HEK293T (cell line): ENCODE measurements at places on chromosomes 7 and 10.

GRCh38 chr7:39553436-39553835 is 12.8 kb upstream of the YAE1 start:
- no peak for DNase-seq

DNA sequence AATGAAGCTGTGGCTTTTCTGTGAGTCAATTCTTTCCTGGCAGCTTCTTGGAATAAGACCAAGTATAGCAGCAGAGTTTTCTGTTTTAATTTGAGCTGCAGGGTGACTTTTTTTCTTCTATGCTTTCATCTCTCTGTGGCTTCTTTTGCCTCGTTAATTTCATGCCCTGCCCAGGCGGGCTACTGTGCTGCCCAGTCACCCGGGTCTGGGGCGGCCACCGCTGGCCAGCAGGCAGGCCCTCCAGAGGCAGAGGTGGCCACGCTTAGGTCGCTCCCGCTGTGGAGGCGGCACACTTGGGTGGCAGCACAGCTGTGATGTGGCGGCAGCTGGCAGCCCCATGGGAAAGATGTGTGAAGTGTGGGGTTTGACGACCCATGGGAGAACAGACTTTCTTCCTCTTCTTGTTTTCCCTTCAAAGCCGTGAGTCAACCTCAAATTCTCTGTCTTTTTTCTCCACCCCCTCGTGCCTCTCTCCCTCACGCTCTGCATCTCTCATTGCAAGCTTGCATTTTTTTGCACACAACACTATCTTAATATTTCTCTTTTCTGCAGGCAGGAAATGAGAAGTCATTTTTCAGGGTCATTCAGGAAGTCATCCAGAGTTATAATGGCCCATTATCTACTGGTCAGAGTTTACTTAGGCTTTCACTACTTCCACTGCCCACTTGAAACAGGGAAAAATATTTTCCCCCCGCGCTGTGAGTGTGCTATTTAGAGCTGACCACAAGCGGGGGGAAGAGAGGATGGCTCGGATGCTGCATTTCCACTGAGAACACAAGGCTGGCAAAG is 67.8 kb downstream of the EGFR start:
- no peak for DNase-seq

- DNase-seq, result no peak
Observed at GRCh38 chr10:6600224-6600987, 20.3 kb upstream of the PRKCQ start.

DNA sequence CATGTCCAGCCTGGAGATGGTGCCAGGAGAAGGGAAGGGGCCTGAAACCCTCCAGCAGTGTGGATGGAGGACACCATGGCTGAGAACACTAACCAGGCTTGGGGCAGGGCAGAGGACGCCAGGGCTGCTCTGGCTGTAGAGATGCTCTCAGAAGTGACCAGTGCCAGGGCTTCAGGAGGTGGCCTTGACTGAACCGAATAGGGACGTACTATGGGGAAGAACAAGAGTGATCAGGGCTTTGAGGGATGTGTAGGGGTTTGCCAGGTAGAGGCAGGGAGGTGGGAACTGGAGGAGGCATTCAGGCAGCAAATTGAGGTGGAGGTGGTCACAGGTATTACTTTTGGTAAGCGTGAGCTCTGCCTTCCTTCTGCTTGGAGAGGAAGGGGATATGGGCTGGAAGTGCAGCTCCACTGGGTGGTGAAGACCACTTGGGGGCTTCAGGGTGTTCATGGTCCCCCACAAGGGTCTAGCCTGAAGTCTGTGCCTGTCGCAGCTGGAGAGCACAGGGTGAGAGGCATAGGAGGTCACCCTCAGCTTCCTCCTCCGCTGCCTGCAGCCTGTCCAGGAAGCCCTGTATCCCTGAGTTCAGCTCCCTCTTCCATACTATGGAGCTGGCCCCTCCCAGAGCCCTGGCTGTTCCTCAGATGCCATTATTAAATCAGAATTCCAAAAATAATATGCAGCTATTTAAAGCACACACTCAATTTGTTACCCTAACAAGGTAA is 27.8 kb downstream of the ADCY1 start:
- no peak for DNase-seq

GRCh38 chr7:153576096-153576495 is 476.1 kb upstream of the DPP6 start:
- DNase-seq, result no peak

DNA sequence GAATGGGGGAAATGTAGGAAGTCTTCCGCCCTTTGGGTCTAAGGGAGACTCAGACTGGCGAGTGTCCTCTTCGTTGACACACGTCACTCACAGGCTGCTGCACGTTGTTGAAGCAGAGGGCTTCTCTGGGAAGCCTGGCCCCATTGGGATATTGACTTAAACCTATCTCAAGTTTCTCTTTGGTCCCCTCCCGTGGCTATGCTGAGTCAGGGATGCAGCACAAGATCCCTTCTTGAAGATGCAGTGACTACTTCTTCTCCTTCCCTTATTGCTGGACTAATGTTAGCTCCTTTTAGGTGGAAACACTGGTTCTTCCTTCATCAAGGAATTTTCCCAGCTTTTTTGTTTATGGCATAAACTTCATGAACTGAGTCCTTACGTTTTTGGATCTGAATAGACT is 89.8 kb upstream of the CCDC71L start:
- no peak for DNase-seq

GRCh38 chr10:100628061-100628460 is 92.3 kb downstream of the HIF1AN start:
- no peak for DNase-seq

GRCh38 chr10:64023926-64024470 is 502.8 kb downstream of the REEP3 start:
- no peak for DNase-seq

DNA sequence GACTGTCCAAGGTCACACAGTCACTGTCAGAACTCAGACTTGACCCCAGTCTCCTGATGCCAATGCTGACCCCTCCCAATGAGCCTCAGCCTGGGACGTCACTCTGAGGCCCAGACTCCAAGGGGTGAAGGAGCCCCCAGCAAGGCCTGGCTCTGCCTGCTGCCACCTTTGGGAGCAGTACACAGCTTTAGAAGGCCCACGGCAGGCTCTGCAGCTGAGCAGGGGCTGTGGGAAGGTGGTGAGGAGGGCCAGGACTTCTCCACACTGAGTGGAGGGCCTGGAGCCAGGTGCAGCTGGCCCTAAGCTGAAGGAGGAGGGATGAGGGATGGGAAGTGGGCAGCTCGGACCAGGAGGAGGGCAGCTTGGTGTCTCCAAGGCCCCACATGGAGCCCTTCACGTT is 23.9 kb upstream of the ZMIZ1 start:
- DNase-seq, result no peak

DNA sequence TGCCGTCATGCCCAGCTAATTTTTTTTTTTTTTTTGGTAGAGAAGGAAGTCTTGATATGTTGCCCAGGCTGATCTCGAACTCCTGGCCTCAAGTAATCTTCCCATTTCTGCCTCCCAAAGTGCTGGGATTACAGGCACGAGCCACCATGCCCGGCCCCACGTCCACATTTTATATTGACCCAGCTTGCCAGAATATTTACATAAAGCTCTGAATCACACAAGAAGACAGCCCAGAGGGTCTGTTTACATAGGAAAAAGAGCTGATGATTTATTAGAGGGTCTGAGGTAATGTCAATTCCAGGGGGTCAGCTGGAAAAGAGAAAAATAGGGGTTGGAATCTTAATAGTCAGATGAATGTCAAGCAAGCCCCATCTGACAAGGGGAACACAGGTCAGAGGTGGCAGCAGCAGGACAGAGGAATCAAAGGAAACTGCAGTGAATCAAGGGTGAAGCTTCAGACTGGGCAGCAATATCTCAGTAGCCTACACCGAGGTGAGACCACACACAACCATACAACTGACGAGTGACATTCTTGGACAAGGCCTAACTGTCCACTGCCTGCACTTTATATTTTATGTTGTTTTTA is 15.8 kb upstream of the SLF2 start:
- peak; percentile 31 for DNase-seq

GRCh38 chr10:49625411-49625810 is 11.6 kb downstream of the CHAT start:
- no peak for DNase-seq

DNA sequence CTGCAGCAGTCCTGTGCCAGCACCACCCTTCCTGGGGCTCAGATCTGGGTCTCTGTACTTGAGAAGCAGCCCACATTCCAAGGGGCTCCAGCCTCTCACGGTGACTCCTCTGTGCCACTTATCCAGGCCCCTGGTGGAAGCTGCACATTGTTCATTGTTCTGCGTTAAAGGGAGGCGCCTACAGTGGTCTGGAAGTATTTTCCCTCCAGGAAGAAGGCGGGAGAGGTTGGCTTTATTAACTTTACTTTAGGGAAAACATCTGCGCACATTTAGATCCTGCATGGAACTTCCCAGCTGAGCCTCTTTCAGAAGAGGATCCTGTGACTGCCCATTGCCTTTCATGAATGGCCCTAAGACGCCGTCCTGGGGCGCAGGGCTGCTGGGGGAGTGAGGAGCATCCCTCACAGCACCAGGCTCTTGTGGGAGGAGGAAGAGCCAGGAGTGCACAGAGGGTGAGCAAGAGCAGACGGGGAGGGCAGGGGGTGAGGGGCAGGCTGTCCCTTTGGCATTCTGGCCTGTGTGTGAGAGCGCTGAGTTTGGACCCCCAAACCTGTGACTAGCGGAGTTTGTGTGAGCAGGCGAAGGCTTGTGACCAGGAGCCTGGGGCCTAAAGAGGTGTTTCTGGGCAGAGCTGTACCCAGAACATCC is 98.6 kb upstream of the BTBD16 start:
- no peak for DNase-seq

DNA sequence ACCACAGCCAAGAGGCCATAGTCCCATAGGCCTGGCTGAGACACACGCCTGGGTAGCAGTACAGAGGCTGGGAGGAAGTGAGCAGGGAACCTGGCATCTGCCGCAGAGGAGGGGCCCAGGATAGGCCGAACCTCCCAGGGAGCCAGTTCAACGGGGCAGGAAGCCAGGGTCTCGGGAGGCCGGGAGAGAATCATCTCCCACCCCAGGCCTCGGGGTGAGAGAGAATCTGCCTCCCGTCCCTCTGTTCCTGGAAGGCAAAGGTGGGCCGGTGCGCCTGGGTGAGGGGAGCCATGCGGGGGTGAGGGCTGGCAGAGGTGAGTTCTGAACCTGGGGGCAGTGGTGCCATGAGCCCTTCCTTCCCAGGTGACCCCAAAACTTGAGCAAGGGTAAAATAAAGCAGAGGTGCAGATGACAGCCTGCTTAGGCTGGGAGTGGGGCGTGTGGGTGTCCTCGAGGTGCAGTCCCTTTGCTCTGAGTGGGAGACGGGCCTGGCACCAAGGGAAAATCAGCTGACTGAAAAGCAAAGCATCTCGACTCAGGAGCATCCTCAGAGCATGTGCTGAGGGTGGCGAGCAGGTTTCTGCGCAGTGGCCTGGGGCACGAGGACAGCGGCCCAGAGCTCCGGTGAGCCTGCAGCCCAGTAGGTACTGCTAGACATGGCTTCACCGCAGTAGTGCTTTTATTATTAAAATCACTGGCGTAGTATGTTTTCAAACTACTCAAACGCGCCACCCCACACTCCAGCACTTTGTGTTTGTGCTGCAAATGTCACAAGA is 15.5 kb downstream of the AGAP3 start:
- no peak for DNase-seq

GRCh38 chr7:47351233-47352154 is 230.4 kb downstream of the TNS3 start:
- DNase-seq, result no peak

GRCh38 chr7:110898516-110898915 is 192.4 kb upstream of the LRRN3 start:
- DNase-seq, result no peak

GRCh38 chr10:61892961-61893360 is 8.5 kb upstream of the ARID5B start:
- no peak for DNase-seq
